Heart left ventricle (tissue), 16 donors: ENCODE measurements at places on chromosomes 2 and 18.

- no peaks in the 10 kb centered on the region for H3K36me3 ChIP-seq
- no peak overlapping the region for H3K27ac ChIP-seq
- peaks cover 5% of the 10 kb centered on the region for H3K4me1 ChIP-seq
These were observed 27.3 kb downstream of the ZAP70 start for GRCh38 chr2:97740590-97741182.

DNA sequence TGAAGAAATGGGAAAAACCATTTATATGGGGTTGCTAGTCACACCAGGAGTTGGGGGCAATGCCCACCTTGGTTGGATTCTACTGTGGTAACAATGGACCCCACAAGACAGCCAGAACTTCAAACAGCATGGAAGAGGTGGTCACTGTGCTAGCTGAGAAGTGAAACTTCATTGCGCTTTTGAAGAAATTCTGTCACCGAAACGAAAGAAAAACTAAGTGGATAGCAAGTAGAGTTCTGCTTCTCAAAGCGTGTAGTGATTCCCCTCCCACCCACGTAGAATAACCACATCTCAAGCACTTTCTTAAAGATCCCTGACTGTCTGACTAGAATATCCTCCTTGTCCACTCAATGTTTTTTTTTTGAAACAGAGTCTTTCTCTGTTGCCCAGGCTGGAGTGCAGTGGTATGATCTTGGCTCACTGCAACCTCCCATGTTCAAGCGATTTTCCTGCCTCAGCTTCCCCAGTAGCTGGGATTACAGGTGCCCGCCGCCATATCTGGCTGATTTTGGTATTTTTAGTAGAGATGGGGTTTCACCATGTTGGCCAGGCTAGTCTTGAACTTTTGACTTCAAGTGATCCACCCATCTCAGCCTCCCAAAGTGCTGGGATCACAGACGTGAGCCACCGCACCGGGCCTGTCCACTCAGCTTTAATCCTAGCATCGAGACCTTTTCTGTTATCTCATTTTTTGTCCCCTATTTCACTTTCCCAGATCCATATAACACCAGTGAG, 30.1 kb upstream of the CCL20 start:
- H3K4me1 ChIP-seq, result no peaks in the 10 kb centered on the region
- peak overlapping the region; percentile 42 for H3K4me3 ChIP-seq
- no peak overlapping the region for H3K27ac ChIP-seq
- no peaks in the 10 kb centered on the region for H3K27me3 ChIP-seq
- no peak for DNase-seq
- no peaks in the 10 kb centered on the region for H3K36me3 ChIP-seq

DNA sequence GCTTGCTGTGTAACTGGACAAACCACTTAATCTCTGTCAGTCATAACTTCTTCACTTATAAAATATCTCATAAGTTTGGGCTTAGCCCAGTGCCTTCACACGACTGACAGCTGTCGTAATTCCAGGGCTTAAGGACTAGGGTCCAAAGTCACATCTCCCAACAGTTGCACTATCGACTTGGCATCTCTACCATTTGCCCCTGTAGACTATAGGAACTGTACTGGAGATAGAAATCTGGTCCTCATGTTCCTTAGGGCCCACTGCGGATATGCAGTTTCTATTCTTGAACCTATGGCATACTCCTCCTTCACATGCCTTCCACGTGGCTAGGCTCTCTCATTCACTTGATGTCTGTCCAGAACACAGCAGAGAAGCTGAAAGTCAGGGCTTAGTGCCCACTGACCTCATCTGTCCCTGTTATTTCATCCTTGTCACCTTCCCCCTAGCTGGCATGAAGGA, 2.7 kb downstream of the ABHD1 start:
- H3K4me1 ChIP-seq, result peaks cover 12% of the 10 kb centered on the region
- DNase-seq, result peak; percentile 37
- H3K4me3 ChIP-seq, result no peak overlapping the region
- H3K36me3 ChIP-seq, result no peaks in the 10 kb centered on the region
- no peak overlapping the region for H3K27ac ChIP-seq

DNA sequence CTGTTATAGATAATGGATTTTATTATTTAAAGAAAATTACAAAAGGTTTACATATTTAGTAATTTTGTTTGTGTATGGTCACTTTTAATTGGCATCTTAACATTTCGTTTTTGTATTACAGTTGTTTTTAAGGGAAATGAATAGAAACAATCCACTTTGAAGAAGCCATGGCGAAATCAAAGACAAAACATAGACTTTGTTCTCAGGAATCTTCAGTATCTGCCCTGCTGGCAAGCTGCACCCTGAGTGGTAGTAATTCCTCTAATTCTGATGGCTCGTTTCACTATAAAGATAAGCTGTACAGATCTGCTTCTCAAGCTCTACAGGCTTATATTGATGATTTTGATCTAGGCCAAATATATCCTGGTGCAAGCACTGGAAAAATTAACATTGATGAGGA, 2.7 kb downstream of the C18orf54 start:
- H3K27ac ChIP-seq, result no peak overlapping the region
- no peak for DNase-seq
- H3K4me1 ChIP-seq, result no peaks in the 10 kb centered on the region
- no peak overlapping the region for H3K4me3 ChIP-seq

DNA sequence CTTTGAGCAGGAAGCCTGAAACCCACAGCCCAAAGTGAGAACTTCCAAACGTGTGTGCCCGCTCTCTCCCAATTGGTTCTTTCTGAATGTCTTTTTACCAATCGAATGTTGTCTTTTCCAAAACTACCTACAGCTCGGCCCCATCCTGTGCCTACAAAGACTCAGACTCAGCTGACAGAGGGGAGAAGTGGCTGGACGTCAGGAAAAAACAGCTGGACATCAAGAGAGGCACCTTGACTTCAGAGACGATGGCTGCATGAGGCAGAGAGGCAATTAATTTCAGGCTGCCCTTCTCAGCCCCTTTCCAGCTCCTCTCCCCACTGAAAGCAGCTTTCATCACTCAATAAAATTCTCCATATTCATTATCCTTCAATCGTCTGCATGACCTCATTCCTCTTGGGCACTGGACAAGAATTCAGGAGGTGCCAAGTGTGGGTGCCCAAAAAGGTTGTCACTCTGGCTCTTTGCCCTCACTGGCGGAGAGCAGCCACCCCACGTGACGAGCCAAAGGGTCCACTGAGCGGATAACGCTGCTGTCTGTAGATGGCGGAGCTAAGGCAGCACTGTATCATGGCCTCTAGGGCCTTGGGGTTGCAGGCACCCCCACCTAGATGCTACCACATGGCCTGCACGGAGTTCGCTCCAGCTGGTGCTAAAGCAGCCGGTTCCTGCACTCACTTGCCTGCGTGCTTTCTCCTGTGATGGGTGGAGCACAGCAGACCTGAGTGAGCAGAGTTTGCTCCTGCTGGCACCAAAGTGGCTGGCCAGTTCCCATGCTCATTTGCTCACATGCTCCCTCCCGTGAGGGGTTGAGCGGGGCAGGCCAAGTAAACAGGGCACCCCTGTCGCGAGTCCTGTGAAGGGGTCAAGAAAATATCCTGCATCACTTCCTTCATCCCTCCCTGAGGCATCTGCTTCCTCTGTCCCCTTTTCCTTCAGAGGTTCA, 37.9 kb downstream of the FAM210A start:
- peaks cover 17% of the 10 kb centered on the region for H3K4me1 ChIP-seq
- no peaks in the 10 kb centered on the region for H3K27me3 ChIP-seq
- peak; percentile 63 for DNase-seq

DNA sequence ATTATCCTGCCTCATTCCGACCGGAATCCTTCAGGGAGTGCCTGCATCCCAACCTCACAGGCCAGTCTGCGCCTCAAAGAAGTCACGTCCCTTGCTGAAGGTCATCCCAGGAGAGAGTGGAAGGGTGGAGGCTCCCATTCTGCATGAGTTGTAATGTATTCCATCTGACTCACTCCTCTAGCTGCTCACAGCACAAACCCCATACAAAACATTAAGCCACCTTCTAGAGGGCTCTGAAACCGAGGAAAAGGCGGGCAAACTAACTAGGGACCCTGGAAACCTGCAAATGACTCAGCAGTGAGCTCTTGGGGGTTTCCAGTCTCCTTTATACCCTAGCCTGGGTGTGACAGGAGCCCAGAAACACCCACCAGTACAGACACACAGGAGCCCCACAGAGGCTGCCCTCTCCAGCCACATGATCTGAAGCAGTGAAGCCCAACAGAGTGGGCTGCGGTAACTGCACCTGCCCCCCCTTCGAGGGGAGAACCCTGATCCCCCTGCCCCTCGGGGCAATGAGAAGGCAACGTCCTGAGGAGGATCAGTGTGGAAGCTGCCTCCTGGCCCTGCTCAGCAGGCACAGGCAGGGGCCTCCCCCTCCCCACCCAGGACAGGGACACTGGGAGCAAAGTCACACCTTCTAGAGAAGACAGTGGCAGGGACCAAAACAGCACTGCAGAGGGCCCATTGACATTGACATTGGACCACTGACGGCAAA, 69.3 kb upstream of the SNTG2 start:
- no peak overlapping the region for H3K27ac ChIP-seq
- H3K4me3 ChIP-seq, result no peak overlapping the region
- no peaks in the 10 kb centered on the region for H3K4me1 ChIP-seq
- peaks cover 38% of the 10 kb centered on the region for H3K27me3 ChIP-seq
- DNase-seq, result no peak

- no peak overlapping the region for H3K4me3 ChIP-seq
- H3K36me3 ChIP-seq, result no peaks in the 10 kb centered on the region
- no peak overlapping the region for H3K27ac ChIP-seq
- no peaks in the 10 kb centered on the region for H3K4me1 ChIP-seq
These were observed 45.0 kb downstream of the ZBTB7C start for GRCh38 chr18:48364146-48364545.

DNA sequence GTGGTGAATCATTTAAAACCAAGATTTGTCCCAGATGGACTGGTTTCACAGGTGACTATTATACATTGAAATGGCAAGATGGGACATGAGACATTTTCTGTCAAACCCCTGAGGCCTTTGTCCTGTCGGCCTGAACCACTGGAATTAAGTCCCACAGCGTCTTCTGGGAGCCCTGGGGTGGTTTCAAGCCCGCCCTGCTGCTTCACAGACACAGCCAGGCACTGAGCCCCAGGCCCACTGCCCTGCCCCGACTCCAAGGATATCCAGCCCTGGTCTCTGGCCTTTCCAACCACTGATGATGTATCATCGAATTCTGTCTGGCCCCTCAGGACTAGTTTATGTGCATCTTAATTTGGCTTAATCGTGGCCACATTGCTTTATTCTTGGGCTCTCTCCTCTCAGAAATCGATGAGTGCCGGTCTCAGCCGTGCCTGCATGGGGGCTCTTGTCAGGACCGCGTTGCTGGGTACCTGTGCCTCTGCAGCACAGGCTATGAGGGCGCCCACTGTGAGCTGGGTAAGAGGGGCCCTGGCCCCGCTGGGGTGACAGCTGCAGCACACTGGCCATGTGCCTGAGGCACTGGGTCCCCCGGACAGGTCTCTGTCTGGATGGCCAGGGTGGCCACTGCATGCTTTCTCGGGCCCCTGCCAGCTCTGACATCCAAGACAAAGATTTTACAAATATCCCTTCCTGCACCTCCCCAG, 39.5 kb downstream of the MTERF4 start:
- H3K27me3 ChIP-seq, result no peaks in the 10 kb centered on the region
- H3K27ac ChIP-seq, result no peak overlapping the region
- H3K36me3 ChIP-seq, result no peaks in the 10 kb centered on the region
- no peak overlapping the region for H3K4me3 ChIP-seq
- H3K4me1 ChIP-seq, result no peaks in the 10 kb centered on the region
- no peak for DNase-seq

DNA sequence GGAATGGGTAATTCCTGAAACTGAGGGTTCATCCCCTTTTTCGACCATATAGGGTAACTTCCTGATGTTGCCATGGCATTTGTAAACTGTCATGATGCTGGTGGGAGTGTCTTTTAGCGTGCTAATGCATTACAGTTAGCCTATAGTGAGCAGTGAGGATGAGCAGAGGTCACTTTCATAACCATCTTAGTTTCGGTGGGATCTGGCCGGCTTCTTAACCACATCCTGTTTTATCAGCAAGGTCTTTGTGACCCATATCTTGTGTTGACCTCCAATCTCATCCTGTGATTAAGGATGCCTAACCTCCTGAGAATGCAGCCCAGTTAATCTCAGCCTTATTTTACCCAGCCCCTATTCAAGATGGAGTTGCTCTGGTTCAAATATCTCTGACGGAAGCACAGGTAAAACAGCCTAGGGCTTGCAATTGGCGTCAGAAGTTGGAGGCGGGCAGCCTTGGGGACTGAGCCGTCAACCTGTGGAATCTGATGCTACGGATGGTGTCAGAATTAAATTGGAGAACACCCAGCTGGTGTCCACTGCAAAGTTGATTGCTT, 19.5 kb downstream of the RALBP1 start:
- no peaks in the 10 kb centered on the region for H3K27me3 ChIP-seq
- DNase-seq, result no peak
- H3K4me3 ChIP-seq, result no peak overlapping the region
- no peak overlapping the region for H3K27ac ChIP-seq
- H3K4me1 ChIP-seq, result no peaks in the 10 kb centered on the region

- H3K4me3 ChIP-seq, result no peak overlapping the region
- no peak overlapping the region for H3K27ac ChIP-seq
- H3K27me3 ChIP-seq, result peaks cover 26% of the 10 kb centered on the region
These were observed 54.3 kb downstream of the CDK15 start for GRCh38 chr2:201860636-201861066.

DNA sequence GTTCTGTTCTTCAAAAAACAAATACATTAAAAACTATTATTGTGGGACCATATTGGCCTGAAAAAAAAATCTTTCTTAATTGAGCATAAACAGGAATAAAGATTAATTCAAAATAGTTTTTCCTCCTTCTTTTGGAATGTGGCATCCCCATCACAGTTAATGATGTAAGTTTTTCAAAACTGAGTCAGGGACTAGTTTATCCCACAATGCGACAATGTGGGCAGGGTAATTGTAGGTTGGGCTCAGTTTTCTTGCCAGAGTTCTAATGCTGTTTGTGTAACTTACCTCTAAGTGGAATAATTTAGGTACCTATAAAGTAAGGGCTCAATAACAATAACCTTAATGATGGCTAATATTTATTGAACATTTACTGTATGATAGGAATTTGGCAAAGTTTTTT, 82.0 kb downstream of the PMS1 start:
- peaks cover 11% of the 10 kb centered on the region for H3K4me1 ChIP-seq
- H3K27ac ChIP-seq, result no peak overlapping the region
- H3K4me3 ChIP-seq, result no peak overlapping the region
- H3K27me3 ChIP-seq, result no peaks in the 10 kb centered on the region
- H3K36me3 ChIP-seq, result peaks cover 21% of the 10 kb centered on the region

DNA sequence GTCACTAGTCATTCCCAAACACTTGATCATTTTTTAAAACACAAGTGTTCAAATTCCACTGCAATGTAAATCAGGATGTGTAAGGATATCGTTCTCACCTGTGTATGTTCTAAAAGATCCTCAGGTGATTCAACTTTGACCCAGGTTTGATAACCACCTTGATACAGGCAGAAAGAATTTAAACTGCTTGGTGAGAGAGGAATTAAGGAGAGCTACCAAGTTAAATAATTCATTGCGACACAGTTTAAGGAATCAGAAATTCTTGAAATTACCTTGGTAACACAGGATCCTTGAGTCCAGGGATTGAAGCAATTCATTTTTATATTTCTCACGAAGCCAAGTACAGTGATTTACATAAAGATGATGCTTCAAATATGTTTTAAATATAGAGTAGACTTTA, 80.7 kb upstream of the EHBP1 start:
- H3K4me1 ChIP-seq, result no peaks in the 10 kb centered on the region
- no peak for DNase-seq
- no peak overlapping the region for H3K4me3 ChIP-seq
- no peaks in the 10 kb centered on the region for H3K27me3 ChIP-seq
- H3K27ac ChIP-seq, result no peak overlapping the region

GRCh38 chr2:29110916-29111535, 4.2 kb upstream of the CLIP4 start:
- no peaks in the 10 kb centered on the region for H3K36me3 ChIP-seq
- H3K4me3 ChIP-seq, result no peak overlapping the region
- no peak overlapping the region for H3K27ac ChIP-seq
- peaks cover 22% of the 10 kb centered on the region for H3K4me1 ChIP-seq
- H3K27me3 ChIP-seq, result no peaks in the 10 kb centered on the region
